ENCODE measurements at places on chromosomes 2 and 18.

DNA sequence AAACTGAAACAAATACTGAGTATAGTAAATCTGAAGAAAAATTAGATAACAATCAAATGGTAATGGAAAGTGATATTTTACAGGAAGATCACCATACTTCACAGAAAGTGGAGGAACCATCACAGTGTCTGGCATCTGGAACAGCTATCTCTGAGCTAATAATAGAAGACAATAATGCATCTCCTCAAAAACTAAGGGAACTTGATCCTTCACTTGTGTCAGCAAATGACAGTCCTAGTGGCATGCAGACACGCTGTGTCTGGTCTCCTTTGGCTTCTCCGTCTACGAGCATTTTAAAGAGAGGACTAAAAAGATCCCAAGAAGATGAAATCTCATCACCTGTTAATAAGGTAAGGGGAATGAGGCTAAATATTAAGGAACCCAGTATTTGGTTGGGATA is 56.1 kb downstream of the RIF1 start:
- no peak for DNase-seq

DNA sequence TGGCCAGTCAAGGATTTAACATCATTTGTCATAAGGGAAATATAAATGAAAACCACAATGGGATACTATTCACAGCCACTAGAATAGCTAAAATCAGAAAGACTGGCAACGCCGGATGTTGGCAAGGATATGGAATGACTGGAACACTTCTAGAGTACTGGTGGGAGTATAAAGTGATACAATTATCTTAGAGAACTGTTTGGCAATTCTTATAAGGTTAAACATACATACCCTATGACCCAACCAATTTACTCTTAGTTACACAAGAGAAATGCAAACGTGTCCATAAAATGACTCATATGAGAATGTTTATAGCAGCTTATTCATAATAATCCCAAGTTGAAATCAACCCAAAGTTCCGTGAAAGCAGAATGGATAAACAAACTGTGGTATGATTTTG is 35.1 kb downstream of the MAPK4 start:
- DNase-seq = no peak

- DNase-seq = no peak
These were observed 289.6 kb downstream of the PTPRM start for GRCh38 chr18:7856733-7857132.

- DNase-seq = no peak
These were observed 6.0 kb downstream of the ITM2C start for GRCh38 chr2:230870544-230871360.

DNA sequence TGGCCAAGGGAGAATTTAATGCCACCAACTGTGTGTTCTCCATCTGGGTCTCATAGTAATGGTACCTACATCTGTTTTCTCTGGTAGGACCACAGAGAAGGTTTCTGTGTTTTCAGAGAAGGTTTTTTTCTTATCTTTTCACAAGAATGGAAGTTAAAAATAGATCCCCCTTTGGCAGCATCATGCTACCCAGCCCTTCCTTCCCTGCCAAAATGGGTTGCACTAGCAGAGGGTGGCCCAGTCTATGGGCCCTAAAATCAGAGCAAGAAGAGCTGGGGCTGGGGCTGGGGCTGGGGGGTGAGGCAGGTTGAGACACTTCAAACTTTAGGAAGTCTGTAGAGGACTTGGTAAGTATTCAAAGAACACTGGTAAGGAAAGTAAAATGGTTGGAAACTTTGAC is 44.8 kb upstream of the ZDBF2 start:
- no peak for DNase-seq

- DNase-seq = no peak
These were observed 152.5 kb downstream of the TSN start for GRCh38 chr2:121907928-121908327.

DNA sequence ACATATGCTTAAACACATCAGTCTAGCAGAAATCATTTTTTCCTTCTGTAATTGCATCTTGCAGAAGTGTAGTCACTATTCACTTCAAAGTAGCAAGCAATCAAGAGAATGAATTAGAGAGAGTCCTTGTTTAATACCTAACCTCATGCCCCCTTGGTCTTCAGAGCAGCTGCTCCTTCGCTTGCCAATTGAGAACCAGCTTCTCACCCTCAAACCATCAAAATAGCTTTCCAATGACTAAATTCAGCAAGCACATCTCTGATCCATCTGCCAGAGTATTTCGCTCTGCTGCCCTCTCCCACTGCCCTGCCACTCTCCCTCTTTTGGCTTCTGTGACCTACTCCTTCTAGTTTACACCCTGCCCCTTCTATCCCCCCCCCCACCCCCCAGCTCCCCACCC is 120.7 kb upstream of the AGAP1 start:
- DNase-seq = no peak

- no peak for DNase-seq
These were observed 22.9 kb upstream of the RPL37A start for GRCh38 chr2:216475767-216476166.

DNA sequence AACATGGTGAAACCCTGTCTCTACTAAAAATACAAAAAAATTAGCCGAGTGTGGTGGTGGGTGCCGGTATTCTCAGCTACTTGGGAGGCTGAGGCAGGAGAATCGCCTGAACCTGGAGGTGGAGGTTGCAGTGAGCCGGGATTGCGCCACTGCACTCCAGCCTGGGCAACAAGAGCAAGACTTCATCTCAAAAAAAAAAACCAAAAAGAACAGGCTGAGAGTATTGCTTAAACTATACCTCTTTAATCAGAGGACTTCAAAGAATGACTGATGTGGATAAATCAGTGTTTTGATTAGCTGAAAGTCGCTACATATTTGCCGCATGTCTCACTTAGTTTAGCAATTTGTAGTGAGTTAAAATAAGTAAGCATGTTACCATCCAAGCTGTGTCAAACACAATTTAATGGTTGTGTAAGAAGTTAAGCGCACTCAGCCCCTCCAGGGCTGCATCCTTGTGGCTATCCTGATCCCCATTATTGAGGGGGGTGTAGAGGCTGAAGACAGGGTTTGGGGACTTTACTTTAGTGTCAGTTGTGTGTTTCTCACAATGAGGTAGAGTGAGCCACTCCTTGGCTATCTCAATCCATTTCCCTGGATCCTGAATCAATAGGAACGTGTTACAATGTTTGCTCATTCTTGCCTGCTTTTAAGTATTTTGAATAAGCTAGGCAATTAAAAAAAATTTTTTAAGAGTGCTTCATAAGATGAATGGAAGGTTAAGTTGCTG is 11.0 kb upstream of the FARP2 start:
- no peak for DNase-seq

DNA sequence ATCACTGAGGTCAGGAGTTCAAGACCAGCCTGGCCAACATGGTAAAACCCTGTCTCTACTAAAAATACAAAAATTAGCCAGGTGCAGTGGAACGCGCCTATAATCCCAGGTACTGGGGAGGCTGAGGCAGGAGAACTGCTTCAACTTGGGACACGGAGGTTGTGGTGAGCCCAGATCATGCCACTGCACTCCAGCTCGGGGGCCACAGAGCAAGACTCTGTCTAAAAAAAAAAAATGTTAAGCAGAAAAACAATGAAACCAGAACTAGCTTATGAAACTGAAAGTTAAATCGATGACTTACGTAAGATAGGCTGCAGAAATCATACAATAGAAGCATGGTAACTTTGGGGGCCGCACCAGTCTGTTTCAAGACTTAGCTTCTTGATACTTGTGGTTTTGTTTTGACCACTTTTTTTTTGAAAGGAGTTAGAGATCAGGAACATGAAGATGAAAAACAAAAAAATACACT is 6.2 kb upstream of the GPR155 start:
- DNase-seq = no peak

- DNase-seq = peak; percentile 72
These were observed 354.8 kb upstream of the MEIS1 start for GRCh38 chr2:66080127-66080526.

DNA sequence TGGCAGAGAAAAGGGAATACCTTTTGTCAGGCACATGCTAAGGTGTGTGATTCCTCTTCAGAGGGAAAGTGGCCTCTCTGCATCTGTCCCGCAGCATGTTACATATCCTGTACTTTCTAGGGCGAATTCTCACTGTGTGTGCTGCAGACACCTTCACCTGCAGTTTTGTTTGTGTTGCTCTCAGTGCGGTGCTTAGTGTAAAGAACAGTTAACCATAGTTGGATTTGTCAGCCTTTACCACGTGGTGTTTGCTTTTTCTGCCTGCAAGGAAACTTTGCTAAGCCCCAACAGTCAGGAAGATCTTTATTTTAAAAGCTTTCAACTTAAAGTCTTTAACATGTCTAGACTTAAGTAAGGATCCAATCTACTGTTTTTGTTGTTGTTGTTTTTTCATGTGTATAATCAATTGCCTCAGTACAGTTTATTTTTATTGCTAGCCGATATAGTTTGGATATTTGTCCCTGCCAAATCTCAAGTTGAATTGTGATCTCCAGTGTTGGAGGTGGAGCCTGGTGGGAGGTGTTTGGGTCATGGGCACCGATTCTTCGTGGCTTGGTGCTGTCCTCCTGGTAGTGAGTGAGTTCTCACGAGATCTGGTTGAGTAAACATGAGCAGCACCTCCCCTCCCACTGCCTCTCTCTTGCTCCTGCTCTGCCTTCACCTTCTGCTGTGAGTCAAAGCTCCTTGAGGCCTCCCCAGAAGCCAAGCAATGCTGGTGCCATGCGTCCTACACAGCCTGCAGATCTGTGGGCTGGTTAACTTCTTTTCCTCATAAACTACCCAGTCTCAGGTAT is 90.6 kb downstream of the SNTG2 start:
- no peak for DNase-seq

Measured in NCI-H187 (cell line).